ENCODE measurements at places on chromosomes 12 and 14.

GRCh38 chr12:88579161-88579517 lies 1.1 kb downstream of the KITLG start:
- DNase-seq = peak; percentile 46

GRCh38 chr14:79064214-79064613 lies 894.0 kb downstream of the NRXN3 start:
- DNase-seq = no peak

DNA sequence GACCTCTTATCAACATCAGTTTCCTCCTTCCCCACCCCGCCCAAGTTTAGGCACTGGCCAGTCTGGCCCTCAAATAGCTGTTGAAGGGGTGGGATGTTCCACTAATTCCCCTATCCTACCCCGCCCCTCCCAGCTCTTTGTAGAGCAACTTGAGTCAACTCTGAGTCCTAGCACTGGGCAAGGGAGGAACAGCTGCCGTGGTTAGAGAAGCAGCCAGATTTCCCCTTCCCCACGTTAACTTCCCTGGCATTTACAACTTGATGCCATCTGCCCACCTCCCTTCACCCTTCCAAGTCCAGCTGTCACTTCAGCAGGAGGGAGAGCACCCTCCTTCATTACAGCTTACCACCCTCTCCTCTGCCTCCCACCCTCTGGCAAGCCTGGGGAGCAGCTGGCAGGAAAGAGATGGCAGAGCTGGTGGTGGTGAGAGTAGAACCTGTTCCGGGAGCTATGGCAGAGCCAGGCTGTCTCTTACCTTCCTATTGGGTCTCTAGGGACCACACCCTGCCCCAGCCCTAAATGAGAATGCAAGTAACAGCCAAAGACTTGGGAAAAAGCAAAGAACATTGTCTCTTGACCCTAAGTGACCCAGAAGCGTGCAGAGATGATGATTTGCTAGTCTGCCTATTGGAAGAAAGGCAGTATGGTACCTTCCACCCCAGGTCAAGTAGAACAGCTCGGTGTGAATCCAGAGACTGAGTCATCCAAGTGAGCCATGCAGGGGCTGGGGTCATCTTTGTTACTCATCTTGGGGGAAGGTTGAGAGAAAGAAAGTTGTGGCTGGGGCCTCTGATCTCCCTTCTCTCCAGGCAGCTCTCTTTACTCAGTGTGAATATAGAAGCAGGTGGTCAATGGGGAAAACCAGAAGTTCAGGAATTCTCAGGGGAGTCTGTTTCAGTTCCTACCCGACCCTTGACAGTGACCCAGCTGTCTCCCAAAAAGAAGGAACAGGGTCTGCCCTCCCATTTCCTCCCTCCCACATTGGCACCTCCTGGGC lies 1.5 kb downstream of the BLOC1S1 start:
- DNase-seq = peak; percentile 27

DNA sequence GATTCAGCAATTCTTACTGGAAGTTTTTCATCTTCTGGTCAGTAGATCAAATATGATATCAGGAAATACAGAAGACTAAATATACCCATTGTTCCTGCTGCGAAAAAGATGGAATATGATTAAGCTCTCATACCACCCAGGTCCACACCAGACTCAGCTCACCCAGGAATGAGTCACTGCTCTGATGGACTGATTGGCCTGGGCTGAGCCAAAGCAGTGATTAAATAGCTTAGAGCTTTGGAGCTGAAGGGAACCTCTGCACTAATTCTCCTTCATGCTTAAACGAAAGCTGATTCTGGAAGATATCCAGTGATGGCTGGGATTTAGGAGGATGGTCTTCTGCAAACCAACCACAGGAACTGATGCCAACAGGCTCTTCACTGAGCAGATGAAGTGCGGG lies 62.0 kb upstream of the SYT1 start:
- no peak for DNase-seq

GRCh38 chr14:90423166-90423565 lies 26.3 kb downstream of the CALM1 start:
- no peak for DNase-seq

GRCh38 chr12:130155416-130156073 lies 6.7 kb upstream of the FZD10 start:
- DNase-seq = no peak

DNA sequence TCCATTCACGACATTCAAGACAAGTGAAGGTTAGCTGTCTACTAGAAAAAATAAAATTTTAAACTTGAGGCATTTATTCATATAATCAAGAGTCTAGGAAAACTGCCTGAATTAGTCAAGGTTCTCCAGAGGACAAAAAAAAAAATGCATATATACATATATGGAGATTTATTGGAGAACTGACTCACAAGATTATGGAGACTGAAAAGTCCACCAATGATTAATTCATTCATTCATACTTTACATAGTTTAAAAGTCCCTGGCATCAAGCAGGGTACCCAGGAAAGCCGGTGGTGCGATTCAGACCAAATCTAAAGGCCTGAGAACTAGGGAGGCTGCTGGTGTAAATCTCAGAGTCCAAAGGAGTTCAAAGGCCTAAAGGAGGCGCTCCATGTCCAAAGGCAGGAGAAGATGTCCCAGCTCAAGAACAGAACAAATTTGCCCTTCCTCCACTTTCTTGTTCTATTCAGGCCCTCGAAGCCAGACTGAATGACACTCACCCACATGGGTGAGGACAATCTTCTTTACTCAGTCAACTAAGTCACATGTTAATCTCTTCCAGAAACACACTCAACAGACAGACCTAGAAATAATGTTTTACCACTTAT lies 64.3 kb downstream of the ANKS1B start:
- no peak for DNase-seq

DNA sequence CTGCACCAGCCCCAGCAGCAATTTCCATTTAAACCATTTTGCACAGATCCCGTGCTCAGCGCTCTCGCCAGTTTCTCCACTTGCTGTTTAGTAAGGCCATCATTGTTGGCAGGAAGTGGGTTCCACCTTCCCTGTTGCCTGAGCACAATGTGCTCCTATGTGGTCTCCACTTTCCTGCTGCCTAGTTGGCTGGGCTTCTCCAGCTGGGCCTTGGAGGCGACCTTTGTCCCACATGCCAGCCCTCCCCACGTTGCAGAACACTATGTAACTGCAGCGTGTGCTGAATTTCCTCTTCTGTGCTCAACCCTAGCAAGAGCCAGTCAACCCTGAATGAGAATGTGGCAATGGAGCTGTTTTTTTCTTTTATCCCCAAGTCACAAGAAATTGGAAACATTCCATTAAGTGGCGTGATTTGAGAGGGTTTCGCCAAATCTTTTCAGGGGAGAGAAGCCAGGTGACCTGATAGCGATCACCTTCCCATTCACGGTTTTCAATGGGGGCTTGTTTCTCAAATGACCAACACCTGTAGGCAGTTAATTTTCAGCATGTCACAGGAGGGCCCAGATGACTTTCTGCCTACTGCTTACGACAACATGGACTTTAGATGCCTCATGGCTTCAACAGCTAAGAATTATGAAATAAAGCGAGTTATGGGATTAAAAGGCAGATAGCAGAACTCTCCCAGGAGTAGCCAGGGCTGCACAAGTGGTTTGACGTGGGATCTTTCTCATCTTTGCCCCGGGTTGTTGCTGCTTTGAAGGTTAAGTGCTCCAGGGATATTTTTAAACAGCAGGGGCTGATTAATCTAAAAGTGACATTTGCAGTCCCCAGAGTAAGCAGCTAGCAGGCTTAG lies at the start of gene ACACB:
ACACB (plus strand) TSS at position 830 of the 853 bp plus-strand sequence. CDS start 22,819 bp downstream, outside the sequence.
- DNase-seq = no peak

GRCh38 chr12:131094831-131095805 lies 141.4 kb downstream of the ADGRD1 start:
- DNase-seq = no peak

- DNase-seq = no peak
These were observed 2.7 kb upstream of the GALNT6 start for GRCh38 chr12:51393676-51394545.

- no peak for DNase-seq
These were observed 6.2 kb upstream of the GNPNAT1 start for GRCh38 chr14:52797653-52798052.

GRCh38 chr12:51322452-51322851 lies 1.5 kb downstream of the BIN2 start:
- no peak for DNase-seq

DNA sequence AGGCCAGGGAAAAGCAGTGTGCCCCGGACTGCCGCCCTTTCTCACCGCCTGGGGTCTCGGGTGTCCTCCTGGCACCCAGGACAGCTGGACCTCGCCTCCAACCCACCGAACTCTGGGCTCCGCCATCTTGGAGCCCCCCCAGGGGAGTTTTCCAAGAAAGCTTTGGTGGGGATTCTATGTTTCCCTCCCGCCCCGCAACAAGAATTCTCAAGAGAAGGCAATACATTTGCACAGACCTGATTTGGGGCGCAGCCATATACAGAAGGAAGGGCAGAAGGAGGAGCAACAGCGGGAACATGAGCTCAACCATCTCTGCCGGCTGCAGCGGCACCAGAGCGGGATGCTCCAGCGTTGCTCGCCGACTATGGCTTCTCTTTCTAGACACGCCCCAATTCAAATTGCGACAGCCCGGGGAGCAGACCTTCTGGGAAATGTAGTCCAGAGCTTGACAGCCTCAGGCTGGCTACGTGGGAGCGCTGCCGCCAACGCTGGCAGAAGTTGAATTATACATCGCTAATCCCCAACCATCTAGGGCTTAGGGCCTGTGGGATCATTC lies at the start of gene RDH11:
RDH11 (minus strand) TSS at position 371 of the 556 bp plus-strand sequence; CDS start at position 310, 61 bp downstream.
- DNase-seq = peak; percentile 90

- DNase-seq = no peak
These were observed 900 bp upstream of the LRRC23 start for GRCh38 chr12:6903722-6904121.

- DNase-seq = no peak
These were observed 7.5 kb downstream of the C14orf180 start for GRCh38 chr14:104586832-104587620.
